Activated naive CD8-positive, alpha-beta T cell treated with anti-CD3 and anti-CD28 coated beads, Interleukin-2, amount 50 U/mL, for 16 hours (primary cell): ENCODE measurements at places on chromosomes 16 and 17.

DNA sequence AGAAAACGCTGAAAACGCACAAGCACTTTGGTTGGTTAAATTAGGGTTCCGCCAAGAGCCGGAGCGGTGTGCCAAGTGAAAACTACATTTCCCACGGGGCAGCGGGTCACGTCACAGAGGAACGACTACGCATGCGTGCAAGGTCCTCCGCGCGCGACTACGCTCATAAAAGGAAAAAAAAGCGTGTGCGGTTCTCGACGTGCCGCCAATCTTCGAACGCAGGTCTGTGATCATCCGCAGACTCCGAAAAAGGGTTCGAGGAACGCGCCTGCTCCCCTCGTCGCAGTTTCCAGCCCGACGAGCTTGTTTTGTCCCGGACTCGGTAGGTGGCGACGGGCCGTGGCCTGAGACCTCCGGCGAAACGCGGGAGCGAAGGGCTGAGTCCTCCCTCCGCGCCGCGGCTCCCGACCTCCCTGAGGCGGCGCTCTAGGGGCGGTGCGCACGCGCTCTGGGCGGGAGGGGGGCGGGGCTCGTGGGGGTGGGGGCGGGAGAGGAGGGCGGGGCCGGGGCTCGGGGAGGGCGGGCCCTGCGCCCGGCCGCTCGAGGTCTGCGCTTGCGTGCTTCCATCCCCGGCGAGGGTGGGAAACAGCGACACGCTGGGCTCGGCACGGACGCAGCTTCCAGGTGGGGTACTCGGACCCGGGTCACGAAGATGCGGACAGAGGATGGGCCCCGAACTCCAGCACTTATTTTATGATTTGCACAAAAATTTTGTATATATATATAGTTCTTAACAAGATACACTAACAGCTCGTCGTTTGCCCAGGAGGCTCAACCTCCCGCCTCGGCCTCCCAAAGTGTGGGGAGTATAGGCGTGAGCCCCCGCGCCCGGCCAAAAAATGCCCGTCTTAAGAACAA, at the start of gene SGF29:
Gene SGF29, plus strand, starts transcription at position 145 of the 858 bp plus-strand sequence. CDS start 27,150 bp downstream, outside the sequence.
- peak; percentile 83 for DNase-seq

DNA sequence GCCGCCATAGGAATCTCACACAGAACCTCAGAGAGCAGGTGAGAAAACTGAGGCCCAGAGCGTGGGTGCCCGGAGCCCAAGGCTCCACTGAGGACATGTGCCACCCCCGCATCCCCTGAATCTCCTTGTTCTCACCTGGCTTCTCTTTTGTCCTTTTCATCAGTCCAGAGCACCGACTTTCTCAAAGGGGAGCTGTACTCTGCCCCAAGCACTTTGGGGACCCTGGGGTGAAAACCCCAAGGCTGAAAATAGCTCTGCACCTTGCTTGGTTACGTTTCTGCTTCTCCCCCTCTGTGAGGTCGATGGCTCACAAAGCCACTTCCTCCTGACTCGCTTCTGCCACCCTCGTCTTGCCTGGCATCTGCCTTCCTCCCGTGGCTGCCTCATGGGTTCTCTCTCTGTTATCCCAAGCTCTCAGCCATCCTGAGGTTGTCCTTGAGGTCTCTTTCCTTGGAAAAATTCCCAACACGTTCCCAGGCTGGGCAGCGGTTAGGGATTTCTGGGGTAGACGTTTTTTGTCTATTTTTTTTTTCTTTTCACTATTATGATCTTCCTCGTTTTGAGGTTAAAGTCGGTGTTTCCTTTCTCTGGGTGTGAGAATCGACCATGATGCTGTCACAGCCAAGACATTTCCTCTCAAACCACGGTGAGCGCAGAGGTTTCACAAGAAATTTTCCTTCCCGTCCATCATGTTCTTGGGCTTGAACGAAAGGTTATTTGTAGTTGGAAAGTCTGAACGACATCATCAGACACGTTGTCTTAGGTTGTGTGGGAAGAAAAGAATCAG, 37.2 kb downstream of the IRF8 start:
- DNase-seq, result peak; percentile 55

DNA sequence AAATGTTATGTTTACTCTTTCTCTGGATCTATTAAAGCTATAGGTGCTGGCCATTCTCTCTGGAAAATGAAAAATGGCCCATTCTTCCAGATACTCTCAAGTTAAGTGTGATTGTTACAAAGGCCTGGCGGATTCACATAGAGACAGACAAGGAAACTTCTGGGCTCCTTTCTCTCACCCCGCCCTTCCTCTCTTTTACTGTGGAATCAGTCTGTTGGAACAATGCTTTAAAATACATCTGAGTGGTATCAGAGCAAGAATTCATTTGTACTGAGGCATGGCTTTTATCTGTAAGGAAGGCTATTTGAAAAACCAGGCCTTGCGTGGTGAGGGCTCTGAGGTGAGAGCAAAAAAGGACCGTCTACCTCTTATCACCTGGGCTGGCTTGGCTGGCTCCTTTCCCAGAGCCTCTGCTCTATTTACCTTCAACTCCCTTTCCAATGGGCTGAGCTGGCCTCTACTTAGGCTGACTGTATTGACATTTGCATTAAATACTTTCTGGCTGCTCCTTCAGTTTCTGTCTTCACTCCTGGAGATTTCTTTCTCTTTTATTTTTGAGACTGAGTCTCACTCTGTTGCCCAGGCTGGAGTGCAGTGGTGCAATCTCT, 274.0 kb downstream of the PHKB start:
- DNase-seq, result no peak

- DNase-seq, result no peak
Measured at GRCh38 chr17:35616536-35616935, 29.4 kb downstream of the AP2B1 start.

DNA sequence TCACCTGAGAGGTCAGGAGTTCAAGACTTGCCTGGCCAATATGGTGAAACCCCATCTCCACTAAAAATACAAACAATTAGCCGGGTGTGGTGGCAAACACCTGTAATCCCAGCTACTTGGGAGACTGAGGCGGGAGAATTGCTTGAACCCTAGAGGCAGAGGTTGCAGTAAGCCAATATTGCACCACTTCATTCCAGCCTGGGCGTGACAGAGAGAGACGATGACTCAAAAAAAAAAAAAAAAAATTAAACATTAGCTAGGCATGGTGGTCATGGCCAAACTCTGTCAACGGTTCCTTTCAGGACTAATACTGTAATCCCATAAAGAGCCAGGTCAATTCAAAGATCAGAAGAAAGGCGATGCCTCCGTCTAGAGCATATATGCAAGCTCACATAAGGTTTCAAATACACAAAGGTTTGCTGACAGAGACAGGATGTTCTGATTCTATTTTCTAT, 2.4 kb downstream of the RNF157 start:
- DNase-seq, result no peak

- DNase-seq, result no peak
Measured at GRCh38 chr16:53100131-53100748, 45.4 kb downstream of the CHD9 start.

- DNase-seq, result no peak
Measured at GRCh38 chr16:54248863-54249710, 37.5 kb downstream of the IRX3 start.

GRCh38 chr17:4170639-4171280, 27.8 kb downstream of the CYB5D2 start:
- no peak for DNase-seq

DNA sequence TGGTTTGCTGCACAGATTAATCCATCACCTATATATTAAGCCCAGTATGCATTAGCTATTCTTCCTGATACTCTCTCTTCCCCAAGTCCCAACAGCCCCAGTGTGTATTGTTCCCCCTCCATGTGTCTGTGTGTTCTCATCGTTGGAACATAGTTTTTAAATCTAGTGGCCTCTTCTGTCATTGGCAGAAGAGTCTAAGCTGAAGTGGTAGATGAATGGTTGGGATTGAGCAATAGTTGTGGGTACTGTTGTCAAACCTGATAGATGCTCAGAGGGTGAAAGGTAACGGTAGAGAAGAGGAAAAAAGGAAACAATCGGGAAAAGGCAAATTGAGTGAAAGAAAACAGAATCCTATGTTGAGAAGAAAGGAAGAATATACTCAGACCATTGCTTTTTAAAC, 29.9 kb downstream of the MAP3K3 start:
- no peak for DNase-seq

DNA sequence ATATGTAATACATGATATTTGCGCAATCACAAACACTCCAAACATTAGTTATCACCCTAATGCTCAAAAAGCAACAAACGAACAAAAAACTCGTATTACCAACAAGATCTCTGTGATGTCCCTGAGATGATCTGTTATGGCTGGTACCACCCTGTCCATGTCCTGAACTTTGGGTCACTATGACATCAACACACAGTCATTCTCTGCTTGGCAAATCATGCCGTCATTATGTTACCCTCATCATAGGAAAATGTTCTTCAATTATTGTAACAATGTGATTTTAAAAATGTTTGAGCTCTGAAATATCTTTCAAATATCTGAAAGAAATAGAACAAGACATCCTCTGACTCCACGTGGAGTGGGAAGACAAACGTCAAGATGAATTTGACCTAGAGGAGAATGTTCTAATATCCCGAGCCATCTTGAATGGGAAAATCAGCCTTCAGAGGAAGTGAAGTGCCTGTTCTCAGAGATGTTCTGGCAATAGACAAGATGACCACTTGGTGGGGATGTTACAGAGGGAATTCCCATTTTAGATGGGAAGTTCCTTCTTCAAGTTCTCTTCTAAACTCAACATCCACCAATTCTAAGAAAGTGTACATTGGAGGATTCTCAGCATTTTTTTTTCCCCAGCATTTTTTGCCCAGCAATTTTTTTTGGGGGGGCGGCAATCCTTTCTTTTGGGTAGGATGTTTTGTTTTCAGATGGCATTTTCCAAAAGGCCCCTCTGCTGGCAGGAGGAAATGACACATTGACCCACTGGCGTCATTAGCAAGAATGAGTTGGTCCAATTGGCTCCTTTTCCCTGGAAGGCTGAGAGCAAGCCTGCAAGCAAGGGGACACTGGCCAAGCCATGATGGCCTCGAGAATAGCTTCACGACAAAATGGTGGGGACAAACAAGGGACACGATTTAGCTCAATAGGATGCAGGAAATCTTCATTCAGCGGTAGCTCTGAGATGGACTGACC, 3.7 kb upstream of the HSD17B2 start:
- no peak for DNase-seq

GRCh38 chr17:43540821-43541674, 5.1 kb downstream of the ETV4 start:
- DNase-seq, result no peak

GRCh38 chr17:69711541-69711940, 297.0 kb downstream of the MAP2K6 start:
- no peak for DNase-seq

DNA sequence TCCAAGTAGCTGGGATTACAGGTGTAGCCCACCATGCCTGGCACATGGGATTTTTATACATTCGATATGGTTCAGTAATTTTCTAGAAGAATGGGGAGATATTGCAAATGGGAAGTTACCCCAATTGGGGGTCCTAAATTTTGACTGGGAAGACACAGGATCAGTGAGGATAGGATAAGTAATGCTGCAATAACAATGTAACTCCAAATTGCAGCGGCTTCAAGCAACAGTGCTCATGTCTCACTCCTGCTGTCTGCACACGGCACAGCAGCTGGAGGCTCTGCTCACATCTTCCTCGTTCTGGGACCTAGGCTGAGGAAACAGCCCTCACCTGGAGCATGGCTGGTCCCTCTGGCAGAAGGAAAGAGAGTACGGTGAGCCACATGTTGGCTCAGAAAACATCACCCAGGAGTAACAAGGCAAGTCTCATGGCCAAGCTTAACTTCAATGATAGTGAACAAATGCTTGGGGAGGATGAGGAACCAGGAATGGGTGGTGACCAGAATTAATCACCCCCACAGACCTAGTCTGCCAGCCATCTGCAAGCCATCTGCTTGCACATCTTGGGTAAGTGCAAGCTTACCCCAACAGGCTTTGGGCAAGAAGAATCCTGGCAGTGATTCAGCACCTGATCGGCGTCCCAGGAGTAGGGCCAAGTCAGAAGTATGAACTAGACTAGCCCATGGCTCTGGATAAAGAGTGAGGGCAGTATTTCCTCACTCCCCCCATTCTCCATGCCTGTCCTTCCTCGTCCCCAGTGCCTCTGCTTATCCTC, 229.2 kb downstream of the COPRS start:
- no peak for DNase-seq

GRCh38 chr17:7196651-7197401, 17.7 kb upstream of the ASGR1 start:
- no peak for DNase-seq

- no peak for DNase-seq
Measured at GRCh38 chr17:33987162-33987561, 267.9 kb upstream of the CCL2 start.

DNA sequence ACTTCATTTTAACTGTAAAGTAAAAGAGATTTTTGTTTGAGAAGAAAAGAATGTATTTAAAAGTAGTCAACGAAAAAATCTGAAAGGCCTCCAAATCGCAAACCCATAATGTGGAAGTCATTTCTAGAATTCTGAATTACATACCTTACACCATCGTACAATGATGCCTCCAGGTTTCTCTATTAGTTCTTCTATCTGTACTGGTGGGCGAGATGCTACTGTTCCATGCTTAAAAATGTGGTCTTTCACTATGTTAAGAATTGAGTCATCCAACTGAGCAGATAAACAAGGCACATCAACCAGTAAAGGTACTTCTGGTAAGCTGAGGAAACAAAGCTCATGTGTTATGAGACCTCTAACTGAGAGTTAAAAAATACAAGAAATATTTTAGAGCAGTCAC, 28.5 kb downstream of the CRLF3 start:
- no peak for DNase-seq

GRCh38 chr16:617855-618254, 12.9 kb upstream of the WFIKKN1 start:
- no peak for DNase-seq

GRCh38 chr17:35674552-35674951, 56.9 kb upstream of the RASL10B start:
- DNase-seq, result no peak

DNA sequence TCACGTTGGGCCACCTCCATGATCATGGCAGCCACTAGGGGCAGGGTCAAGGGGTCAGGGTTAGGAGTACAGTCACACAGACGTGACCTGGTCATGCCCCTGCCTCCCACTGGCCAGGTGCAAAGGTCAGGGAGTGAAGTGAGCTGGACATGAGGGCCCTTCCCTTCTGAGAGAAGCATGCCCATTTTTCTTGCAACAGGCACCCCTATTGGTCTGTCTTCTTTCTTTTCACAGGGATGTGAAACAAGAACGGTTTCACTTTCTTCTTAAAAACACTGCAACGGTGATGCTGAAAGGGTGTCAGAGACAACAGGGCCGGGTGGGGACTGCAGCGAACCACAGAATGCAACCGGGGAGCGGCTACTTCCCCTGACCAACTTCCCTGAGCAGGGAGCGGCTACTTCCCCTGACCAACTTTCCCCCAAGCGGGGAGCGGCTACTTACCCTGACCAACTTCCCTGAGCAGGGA, 52.1 kb upstream of the DOC2B start:
- DNase-seq, result no peak

DNA sequence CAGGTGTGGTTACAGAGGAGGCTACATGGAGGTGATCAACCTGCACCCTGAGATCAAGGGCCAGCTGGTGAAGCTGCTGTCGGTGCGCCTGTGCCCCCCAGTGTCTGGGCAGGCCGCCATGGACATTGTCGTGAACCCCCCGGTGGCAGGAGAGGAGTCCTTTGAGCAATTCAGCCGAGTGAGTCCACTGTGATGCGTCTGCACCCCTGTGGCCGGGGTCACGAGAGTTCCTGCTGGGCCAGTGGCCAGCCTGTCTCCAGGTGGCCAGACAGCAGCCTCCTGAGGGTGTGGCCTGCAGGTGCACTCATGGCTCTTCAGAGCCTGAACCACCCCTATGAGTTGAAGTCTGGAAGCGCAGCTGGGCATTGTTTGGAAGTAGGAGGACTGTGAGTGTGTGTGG, 38.1 kb downstream of the GPT2 start:
- DNase-seq, result no peak
